ENCODE measurements at places on chromosomes 12 and 14.

- DNase-seq: no peak
These were observed 631.3 kb downstream of the MED13L start for GRCh38 chr12:115646210-115646609.

DNA sequence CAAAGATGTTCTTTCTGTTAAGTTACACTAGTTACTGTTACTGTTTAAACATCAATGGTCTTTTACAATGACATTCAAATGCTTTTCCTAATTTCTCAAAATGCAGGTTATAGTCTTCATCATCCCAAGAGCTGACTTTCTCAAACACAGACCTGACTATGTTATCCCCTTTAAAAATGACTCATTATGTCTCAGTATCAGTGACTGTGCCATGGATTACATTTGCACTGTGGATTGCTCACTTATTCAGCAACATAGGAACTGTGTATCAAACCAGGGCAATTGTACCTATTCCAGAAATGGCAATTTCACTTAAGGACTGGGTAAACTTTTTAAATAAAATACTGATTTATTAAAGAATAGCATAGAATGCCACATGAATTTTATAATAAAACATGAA lies 630.2 kb upstream of the NOVA1 start:
- no peak for DNase-seq

DNA sequence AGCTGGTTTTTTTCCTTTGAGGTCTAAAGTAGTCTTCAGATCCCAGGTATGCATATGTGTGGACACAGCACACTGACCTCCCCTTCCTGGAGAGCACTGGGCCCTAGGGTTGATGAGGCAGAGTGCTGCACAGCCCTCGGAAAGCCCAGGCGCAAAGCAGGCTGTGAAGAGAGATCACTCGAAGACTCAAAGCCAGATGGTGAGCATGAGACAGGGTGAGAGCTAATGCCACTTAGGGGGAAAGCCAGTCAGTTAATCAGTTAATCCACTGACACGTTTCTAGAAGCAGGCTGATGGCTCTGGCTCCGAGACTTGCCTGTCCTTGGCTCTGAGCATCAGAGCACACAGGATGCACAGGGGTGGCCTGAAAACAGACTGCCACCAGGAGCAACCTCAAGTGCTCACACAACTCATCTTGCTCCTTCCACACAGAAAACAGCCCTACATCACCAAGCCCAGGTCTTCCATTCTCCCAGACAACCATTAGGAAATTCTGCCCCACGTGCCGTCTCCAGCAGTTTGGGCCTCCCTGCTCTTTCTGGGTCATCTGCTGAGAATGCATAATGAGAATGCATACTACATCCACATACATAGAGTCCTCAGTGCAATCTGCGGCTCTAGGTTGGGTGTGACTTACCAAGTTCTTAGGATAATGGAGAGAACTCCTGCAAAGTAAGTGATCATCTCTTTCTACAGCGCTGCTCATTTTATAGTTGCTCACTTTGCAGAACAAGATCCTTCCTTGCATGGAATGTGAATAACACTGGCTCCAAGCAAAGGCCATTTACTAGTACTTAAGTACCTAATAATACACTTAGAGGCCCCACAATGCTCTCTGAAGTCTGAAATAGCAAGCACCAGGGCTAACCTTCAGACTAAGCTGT lies 12.0 kb downstream of the AQP6 start:
- no peak for DNase-seq

- DNase-seq: no peak
These were observed 118.2 kb upstream of the GSC start for GRCh38 chr14:94888121-94888520.
